ENCODE measurements at places on chromosomes 6 and 20. TPM values are rescaled to one million over a fixed set of nuclear protein-coding genes. Genes with fewer than 3 reads are reported as not detected.
A peak's percentile ranks its signal among the peaks of the same experiment; 100 is the strongest.

- no peak for DNase-seq
Observed at GRCh38 chr20:47295921-47296426, 60.5 kb downstream of the ZMYND8 start.

The MOCS1 gene
- 7.2 TPM for total RNA-seq

The RBM24 gene
- total RNA-seq, result 6.2 TPM

The C6orf58 gene
- total RNA-seq, result not detected

- DNase-seq, result no peak
Observed at GRCh38 chr6:139429580-139430145, 55.2 kb upstream of the CITED2 start.

The SLC22A3 gene
- total RNA-seq, result 4.3 TPM

DNA sequence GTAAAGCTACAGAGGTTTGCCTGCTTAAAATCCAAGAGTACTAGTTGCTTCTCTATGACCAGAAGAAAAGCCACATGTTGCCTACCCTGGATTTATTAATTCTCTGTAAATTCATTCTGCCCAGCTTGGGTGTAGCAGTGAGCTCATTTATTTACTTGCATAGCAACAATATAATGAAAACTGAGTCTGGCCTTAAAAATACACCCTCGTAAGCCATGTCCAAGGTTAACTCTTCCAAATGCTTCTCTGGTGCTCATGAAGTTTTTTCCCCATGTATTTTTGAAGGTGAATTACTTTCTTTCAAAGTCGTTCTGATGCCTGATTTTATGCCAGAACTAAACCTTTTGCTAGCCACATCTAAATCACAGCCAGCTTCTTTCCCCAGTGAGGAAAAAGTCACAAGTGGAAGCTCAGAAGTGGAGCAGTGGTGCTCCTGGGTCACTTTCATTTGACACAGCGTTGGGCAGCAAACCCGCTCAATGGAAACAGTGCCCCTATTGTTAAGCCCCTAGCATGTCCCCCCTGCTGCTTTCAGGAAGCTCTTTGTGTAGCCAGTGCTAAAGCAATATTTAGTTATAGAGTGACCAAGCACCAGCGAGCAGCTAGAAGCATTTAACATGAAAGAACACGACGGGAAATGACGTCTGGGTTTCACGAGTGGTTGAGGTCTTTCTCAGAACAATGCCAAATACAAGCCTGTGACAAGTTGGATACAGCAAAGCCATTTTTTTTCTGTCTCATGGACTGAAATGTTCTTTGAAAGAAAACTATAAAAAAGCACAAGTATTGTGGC lies 29.8 kb downstream of the NEDD9 start:
- DNase-seq, result no peak

DNA sequence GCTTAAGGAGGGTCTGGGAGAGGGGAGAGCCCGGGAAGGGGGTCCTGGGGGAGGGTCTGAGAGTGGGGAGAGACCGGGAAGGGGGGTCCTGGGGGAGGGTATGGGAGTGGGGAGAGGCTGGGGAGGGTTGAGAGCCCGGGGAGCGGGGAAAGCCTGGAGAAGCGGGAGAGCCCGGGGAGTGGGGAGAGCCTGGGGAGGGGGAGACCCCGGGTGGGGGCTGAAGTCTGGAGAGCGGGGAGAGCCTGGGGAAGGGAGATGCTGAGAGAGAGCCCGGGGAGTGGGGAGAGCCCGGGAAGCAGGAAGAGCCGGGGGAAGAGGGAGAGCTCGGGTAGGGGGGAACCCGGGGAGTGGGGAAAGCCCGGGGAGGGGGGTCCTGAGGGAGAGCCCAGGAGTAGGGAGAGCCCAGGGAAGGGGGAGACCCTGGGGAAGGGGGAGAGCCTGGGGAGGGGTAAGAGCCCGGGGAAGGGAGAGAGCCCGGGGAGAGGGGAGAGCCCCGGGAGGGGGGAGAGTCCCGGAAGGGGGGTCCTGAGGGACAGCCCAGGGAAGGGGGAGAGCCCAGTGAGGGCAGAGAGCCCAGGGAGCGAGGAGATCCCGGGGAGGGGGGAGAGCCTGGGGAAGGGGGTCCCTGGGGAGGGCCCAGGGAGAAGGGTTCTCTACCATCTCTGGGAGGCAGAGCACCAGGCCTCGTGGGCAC lies 148.5 kb downstream of the SYNDIG1 start:
- no peak for DNase-seq

The LHFPL5 gene
- total RNA-seq, result 1.00 TPM

- peak; percentile 32 for DNase-seq
Observed at GRCh38 chr6:80094017-80094416, 12.5 kb upstream of the BCKDHB start.

DNA sequence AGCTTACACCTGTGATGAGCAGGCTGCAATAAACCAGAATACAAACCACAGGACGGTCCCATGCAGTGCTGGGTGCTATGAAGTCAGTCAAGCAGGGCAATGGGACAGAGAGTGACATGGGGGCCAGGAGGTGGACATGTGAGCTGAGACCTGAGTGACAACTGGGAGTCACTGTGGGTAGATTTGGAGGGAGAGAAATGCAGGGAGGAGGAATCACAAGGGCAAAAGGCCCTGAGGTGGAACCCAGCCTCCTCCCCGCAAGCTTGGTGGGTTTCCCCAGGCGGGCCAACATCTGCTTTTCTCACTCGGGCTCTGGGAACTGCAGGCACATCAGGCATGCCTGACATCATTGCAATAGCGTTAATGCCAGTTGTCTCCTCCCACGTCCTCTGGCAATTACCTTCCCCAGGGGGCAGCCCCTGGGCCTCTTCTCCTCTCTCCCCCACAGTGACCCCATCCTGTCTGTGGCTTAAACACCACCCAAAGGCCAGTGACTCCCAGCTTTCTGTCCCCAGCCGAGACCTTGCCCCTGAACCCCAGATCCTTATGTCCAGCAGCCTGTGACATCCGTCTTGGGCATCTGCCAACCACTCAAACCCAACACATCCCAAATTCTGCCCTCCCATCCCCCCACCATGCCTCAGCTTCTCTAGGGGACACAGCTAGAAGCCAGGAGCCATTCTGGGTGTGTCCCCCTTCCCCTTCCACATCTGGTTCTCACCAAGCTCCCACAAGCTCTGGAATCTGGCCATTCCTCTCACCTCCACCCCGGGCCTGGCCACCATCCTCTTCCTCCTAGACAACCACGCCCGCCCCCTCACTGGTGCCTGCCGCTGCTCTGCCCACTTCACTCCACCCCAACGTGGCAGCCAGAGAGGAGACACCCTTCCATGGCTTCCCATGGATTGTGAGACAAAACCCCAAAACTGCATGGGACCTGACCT lies 28.2 kb downstream of the PDRG1 start:
- DNase-seq, result no peak

- DNase-seq, result peak; percentile 62
Observed at GRCh38 chr20:14860410-14860814, 523.0 kb upstream of the FLRT3 start.

GRCh38 chr20:61924211-61924857 lies 141.3 kb downstream of the TAF4 start:
- no peak for DNase-seq

The ULBP1 gene
- total RNA-seq, result 0.82 TPM

- DNase-seq, result no peak
Observed at GRCh38 chr6:75205776-75206575, at the start of gene COL12A1. TSS of gene COL12A1 (minus strand) at chr6:75206053. CDS start at chr6:75202792, 3,261 bp downstream.

GRCh38 chr6:31826793-31827285 lies 699 bp upstream of the HSPA1B start:
- peak; percentile 78 for DNase-seq

GRCh38 chr6:78487401-78487800 lies 379.9 kb upstream of the IRAK1BP1 start:
- DNase-seq, result no peak

The SCUBE3 gene
- total RNA-seq, result 2.5 TPM

DNA sequence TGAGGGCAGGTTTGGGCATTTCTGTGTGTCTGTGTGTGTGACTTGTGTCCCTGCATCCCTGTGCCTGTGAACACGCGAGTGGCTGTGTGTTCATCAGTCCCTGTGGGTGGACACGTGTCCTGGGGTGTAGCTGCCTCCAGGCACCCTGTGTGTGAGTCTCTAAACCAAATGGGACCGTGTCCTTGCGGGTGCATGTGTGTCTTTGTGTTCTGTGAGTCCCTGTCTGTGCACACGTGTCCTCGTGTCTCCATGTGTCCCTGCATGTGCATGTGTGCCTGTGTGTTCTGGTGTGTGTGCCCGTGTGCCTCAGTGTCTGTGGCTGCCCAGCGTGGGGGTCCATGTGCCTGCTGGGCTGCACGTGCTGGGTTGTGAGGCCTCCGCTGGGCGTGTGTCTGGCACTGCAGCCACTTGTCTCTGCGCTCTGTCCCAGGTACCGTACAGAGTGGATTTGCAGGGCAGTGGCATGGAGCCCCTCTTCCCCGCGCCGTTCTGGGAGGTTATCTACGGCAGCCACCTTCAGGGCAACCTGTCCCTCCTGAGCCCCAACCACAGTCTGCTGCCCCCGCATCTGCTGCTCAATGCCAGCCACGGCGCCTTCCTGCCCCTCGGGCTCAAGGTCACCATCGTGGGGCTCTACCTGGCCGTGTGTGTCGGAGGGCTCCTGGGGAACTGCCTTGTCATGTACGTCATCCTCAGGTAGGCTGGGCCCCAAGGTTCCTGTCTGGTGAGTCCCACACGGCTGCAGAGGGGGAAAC lies 8.2 kb upstream of the LKAAEAR1 start:
- no peak for DNase-seq

DNA sequence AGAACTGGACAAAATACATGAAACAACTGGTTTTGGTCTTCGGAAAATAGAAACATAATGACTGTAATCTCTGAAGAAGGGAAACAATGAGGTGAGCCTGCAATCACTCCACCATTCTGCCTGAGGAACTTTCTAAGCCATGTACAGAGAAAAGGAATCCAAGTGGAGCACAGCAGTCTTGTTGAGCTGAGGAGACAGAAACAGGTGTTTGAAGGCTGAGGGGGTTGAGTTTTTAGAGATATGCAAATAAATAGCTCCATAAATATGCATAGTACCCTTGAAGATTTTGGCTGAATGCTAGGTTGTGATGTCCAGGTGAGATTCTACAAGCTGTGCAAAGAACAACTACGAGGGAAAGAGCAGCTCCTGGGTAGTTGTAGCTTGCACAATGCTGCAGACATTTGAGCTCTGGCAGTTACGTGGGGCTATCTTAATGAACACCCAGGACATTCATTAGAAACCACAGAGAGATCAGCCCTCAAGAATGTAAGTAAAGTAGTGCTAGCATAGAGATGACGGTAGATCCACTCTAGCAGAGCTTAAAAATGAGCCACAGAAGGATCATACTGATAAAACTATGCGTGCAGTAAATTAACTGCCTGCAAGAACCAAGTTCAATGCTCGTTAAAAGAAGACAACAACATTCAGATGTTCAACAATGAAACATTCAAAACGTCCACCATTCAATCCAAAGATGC lies 24.3 kb downstream of the TUBB2B start:
- no peak for DNase-seq

The CEP43 gene
- 36.0 TPM for total RNA-seq

- DNase-seq, result no peak
Observed at GRCh38 chr6:158488065-158488464, 71.8 kb upstream of the TMEM181 start.

DNA sequence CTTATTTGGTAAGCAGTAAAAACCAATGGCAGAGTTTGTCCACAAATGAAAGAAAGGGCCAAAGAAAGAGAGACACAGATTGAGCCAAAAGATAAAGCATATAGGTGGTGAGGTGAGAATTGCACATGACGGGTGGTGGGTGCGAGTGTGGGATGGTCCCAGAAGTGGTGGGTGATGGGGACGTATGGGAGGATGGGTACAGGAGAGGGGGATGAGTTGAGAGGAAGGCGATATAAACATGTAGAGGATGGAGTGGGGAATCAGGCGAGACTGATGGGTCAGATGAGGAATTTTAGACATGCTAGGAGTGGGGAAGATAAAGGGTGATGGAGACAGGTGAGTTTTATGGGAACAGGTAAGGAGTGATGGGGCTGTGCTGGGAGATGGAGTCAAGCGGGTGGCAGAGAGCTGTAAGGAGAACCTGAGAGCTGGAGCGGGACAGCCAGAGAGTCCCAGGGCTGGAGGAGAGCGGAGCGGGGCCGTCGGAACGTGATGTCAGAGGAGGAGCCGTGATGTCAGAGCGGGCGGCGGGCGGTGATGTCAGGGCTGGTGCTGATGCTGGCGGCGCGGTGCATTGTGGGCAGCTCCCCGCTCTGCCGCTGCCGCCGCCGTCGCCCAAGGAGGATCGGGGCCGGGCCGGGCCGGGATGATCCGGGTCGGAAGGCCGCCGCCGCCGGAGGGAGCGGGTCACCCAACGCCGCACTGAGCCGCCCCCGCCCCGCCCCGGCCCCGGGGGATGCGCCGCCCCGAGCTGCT lies at the start of gene TTBK1:
TTBK1 (plus strand) TSS at position 574 of the 756 bp plus-strand sequence. CDS start 3,180 bp downstream, outside the sequence.
- DNase-seq, result peak; percentile 93

DNA sequence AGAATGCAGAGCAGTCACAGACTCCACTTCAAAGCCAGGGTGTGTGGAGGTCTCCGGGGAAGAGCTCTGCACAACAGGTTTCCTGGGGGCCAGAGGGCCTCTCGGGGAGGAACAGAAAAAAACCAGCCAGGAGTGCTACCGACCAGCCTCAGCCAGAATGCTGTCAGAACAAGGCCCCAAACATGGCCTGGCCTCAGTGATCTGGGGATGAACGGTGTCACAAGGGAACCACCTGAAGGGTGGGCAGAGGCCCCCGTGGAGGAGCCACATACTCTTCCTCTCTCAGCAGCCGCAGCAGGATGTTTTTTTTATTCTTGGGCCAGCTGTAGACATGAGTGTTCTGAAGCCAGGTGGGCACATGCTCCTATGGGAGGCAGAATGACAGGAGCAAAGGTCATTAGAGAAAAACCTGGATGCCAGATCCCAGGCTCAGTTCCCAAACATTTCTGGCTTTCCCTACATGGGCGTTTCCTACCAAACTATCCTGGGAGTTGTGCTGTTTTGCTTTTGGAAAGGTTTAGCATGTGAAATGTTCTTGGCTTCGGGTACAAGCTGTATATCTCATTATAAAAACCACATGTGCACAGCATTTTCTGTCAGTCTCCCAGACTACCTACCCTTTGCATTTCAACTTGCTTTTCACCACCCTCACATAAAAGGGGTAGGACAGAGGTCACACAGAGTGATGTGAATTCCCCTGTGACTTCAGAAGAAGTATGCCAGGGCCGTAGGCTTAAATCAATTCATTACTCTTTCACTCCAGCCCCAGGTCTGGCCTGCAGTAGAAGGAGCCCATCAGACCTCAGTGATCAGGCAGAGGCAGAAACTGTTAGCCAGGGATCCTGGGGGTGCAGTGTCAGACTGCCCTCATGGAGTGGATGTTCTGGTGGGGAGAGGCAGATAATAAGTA lies 46.2 kb downstream of the TRAF3IP2 start:
- no peak for DNase-seq

All from cerebellum (tissue), 4 donors.